ENCODE measurements at places on chromosomes 6 and 20.

GRCh38 chr6:112296694-112297093, 42.3 kb upstream of the LAMA4 start:
- DNase-seq, result peak; percentile 25

DNA sequence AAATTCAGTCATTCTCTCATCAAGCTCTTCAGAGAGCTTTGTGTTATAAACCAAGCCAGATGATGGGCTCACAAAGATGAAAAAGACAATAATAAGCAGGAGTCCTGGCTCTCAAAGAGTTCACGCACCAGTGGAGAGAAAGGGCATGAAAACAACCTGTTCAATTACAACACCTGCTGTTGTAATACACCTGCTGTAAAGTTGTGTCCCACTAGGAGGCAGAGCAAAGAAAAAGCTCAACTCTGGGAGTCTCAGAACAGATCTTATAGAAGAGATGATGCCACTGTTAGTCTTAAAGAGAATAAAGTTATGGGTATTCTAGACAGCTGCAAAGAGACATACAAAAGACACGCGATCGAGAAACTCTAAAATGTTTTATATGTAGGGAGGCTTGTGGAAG, 100.6 kb downstream of the DCDC2 start:
- DNase-seq, result no peak

DNA sequence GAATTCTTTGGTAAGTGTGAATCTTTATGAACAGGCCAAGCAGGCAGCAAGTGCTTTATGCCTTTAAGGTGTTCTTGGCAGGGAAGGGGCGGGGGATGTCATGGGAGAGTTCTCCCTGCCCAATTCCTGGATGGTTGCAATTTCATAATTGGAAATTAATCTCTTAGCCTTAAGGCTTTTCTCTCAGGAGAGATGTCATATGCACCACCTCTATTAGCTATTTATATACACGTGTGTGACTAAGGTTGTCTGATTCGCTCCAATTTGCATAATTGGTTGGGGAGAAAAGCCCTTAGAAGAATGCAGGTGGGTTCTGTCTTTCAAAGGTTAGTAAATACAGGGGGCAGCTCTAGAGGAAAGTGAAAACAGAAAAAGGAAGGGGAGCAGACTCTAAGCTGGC, 5.2 kb upstream of the ENPP5 start:
- no peak for DNase-seq

GRCh38 chr20:37346535-37347346, 801 bp downstream of the SRC start:
- no peak for DNase-seq

Measured in EH (cell line).